ENCODE measurements at places on chromosomes 5 and 9.
A peak's percentile ranks its signal among the peaks of the same experiment; 100 is the strongest.

- DNase-seq: no peak
Observed at GRCh38 chr9:109856785-109857184, 76.8 kb downstream of the PALM2AKAP2 start.

DNA sequence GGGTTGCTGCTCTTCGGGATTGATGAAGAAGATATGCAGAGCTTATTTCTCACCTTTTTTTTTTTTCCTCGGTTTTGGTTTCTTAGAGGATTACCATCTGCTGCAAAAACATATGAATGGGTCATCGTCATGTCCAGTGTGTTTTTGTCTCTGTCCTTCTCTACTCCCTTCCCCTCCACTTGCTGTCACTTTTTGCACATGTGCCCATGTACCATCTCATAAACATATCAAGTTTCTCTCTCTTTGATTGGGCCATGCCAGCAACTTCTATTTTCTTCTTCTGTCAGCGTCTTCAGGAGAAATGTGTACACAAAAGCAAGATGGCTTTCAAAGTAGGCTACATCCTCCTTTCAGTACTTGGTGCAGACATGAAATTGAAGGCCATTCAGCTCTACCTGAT lies 57.1 kb downstream of the ZNF462 start:
- no peak for DNase-seq

DNA sequence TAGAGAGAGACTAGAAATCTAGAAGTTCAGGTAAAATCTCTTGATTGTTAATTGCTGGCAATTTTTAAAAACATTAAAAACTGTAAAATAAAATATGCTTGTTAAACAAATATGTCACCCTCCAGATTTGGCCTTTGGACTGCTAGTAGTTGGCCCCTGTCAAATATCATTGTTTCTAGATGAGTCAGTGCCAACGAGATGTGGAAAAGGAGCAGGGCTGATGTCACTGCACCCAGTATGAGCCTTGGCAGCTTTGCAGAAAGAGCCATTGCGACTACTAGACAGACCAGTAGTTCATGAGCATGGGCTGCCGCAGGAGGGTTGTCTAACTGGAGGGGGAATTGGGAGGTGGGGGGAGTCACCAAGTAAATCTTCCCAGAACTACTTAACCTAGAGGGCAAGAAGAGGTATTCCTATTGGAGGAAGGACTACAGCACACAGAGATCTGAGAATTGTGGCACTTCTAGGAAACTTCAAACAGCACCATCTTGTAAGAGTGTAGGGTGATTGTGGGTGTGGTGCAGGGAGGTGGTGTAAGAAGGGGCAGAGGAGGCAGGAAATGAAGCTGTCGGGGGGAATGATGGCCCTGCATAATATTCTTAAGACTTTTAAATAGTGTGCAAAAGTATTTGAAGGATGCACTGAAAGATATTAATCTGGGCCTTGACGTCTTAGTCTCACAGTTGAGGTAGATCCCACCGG lies 7.1 kb upstream of the DOCK2 start:
- no peak for DNase-seq

GRCh38 chr5:116289276-116289675 lies 204.5 kb downstream of the COMMD10 start:
- DNase-seq: no peak

- DNase-seq: no peak
Observed at GRCh38 chr9:13267743-13268142, 11.7 kb downstream of the MPDZ start.

DNA sequence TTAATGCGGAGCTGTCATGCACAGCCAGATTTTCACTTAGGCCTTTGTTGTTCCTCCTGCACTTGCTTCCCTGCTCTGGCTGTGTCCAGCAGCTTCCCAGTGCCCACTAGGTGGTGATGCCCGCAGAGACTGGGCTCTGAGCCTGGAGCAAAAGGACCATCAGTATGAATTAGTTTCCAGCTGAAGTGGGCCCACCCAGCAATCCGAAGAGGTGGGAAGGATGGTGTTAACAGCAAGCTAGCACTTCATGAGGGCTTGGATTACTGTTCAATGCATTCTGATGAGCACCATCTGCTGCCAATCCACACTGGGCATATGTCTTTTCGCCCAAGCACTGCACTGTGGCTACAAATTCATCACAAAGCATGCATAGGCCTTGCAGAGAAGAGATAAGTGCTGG lies 459.1 kb downstream of the SPOCK1 start:
- DNase-seq: no peak

DNA sequence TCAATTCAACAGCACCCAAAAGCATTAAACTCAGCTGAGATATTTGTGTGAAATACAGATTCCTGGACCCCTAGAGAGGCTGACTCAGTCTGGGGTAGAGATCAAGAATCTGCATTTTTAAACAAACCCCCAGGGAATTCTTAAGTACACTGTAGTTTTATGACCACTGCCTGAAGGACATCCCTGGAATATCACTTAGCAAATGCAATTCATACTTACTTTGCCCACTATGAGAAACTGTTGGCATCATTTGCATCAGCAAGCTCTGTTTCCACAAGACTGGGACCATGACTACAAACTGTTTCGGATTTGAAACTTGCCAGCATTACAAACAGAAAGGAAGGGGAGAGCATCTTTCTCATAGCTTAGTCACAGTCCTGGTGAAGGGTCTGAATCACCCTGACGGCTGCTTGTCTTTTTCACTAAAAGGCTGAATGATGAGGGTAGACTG lies 63.7 kb downstream of the MLLT3 start:
- DNase-seq: peak; percentile 14

- no peak for DNase-seq
Observed at GRCh38 chr5:3107156-3107611, 355.7 kb upstream of the IRX2 start.

- DNase-seq: no peak
Observed at GRCh38 chr9:111715471-111715870, 54.1 kb downstream of the GNG10 start.

DNA sequence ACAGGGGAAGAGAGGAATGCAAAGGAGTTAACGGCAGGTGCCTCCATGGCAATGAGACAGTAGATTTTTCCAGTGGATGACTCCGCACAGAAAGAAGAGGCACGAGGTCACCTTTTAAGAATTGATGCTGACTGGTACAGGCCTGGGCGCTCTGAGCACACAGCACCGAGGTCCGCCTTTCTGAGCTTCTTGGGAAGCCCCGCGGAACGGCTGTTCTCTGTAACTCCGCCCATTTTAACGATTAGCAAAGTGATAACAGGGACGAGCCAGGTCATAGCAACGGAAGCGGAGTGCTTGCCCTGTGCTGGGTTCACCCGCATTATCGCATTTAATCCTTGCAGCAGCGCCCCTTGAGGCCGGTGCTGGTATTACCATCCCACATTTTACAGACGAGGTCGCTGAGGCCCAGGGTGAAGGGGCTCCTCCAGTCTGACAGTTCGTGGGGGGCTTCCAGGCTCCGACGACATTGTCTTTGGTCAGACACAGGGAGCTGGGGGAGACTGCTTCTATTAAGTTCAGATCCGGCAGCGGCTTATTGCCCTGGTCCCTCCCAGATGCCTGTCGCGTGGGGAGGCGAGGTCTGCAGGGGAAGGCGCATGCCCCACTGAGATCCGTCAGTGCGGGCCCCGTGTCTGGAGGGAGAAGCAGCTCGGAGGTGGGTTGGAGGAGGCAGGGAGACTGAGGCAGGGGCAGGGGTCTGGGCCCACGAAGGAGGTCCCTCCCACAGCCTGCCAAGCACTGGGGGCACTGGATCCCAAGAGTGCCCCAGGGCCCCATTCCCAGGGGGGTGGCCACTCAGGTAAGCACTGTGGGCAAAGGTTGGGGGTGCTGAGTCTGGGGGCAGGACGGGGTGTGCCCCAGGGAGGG lies 22.3 kb upstream of the HMCN2 start:
- peak; percentile 83 for DNase-seq

GRCh38 chr9:5971740-5972139 lies 43.7 kb downstream of the RANBP6 start:
- DNase-seq: no peak

DNA sequence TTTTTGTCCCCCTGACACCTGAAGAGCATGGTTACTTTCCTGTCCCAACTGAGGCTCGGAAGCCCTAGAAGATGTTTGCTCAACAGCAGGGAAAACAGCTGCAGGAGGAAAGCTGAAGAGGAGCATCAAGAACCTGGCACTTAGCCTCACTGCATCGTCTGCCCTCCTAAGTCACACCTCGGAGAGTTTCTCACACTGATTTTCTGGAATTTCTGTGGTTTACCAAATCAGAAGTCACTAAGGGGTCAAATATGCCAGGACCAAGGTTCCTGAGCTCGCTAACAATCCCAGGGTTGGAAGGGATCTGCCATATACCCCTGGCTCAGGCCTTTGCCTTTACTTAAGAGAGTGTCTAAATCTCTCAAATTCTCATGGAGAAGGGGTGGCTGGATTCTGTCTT lies 5.3 kb downstream of the IL12B start:
- no peak for DNase-seq

DNA sequence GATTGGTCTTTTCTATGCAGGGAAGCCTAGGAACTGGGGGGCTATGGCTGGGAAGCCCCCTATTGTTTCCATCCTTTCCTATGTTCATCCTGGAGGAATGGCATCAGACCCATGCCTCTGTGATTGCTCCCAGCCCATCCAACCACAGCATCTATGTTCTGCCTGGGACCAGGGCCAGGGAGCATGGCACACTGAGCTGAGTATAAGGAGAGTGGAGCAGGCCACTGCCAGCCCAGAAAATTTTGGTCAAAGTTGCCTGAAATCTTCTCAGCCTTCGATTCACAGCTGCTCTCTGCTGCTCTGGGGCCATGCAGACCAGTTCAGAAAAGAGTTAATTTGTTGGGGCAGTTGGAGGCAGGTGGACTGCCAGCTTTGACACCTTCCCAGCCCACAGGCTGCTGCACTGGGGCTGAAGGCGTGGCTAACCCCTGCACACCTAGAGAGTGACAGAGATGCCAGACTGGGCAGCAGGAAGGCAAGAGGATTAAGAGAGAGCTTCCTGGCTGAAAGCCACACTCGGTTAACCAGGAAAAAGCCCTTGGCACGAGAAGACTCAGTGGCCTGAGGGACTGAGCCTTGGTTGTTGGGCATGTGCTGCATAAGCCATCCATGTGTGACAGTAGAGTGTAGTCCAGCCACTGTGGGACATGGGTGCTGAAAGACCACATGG lies 12.1 kb downstream of the TGFBI start:
- no peak for DNase-seq

DNA sequence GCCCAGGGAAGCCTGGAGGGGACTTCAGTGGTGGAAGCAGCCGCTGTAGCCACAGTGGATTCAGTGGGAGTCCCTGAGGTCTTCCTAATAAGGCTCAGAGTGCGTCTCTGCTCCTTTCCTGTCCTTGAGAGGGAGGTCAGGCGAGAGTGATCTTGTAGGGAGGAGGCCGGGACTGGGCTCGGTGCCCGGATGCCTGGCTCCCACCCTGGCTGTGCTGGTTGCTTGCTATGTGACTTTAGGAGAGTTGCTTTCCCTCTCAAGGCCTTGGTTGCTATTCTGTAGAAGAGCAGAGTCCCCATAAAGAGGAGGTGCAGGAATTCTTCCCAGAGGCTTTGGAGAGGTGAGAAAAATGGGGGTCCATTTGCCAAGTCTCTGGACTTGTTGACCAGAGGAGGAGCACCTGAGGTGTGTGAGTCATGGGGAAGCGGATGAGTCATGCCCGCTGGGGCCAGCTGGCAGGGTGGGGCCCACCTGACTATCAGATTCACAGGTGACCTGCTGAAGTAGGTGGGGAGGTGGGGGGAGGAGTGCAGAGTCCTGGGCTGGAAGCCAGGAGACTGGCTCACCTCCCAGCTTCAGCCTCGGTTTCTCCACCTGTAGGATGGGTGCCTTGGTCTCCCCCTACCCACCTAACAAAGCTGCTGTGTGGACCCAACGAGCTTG lies 13.8 kb downstream of the GSN start:
- DNase-seq: no peak

- no peak for DNase-seq
Observed at GRCh38 chr9:89555451-89556375, 49.1 kb upstream of the GADD45G start.

DNA sequence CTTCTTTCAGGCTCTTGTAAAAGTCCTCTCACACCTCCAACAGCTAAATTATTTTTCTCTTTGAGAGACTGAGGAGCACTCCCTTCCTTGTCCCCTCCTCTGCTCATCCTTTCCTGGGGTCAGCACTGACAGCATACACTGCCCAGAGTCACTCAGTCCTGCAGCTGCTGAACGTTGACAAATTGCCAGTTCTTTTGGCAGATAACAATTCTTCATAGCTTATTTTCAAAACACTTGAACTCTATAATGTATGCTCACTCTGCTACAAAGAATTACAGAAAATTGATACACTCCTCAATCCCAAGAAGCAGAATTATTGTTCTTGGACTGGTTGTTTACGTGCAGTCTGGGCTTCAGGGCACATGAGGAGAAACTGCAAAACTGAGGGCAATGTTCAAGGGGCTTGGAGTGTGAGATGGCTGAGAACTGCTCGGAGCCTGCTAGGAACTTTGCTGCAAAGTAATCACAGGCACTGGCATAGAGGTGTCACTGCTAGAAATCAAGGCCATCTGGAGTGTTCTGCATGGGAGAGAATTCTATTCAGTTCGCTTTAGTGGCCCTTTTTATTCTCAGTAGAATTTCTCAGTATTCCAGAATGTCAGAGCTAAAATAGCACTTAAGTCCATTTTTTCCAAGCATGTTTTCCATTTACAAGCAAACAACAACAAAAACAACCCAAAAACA lies 96.4 kb upstream of the SPOCK1 start:
- DNase-seq: no peak

GRCh38 chr5:155140646-155141045 lies 127.1 kb downstream of the KIF4B start:
- no peak for DNase-seq

- DNase-seq: no peak
Observed at GRCh38 chr9:1057910-1058309, 7.8 kb downstream of the DMRT2 start.

- no peak for DNase-seq
Observed at GRCh38 chr9:95981761-95982390, 106.4 kb downstream of the ERCC6L2 start.

- no peak for DNase-seq
Observed at GRCh38 chr5:88799938-88800535, 82.9 kb downstream of the MEF2C start.

DNA sequence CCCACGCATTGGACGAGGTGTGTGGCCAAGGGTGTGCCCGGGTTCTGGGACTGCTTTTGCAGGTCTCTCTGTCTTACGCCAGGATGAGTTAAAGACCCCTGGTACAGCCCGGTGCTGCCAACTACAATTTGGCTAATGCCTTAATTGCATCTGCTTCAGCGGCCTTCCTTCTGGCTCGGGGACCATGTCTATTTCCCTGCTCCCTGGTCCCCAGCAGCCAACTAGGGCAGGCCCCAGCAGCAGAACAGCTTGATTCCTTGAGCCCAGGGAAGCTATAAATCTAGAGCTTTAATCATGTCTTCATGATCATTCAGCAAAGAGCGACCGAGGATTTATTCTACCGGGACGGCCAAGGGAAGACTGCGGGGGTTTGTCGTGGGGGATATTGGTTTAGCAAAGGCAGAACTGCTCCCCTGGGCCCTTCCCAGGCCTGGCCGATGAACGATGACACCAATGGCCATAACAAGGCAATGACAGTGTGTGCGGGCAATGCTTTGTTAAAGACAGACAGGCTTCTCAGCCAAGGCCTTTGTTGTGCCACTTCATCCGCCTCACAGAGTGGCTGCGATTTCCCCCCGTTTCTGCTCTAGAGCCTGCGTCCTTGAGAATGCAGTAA lies 51.4 kb downstream of the CFAP77 start:
- no peak for DNase-seq

Measured in stimulated activated CD4-positive, alpha-beta T cell treated with anti-CD3 and anti-CD28 coated beads, Interleukin-4, amount 100 ng/mL, for 1 hour (primary cell).